ENCODE measurements at places on chromosomes 11 and 22. TPM values are rescaled to one million over a fixed set of nuclear protein-coding genes. Genes with fewer than 3 reads are reported as not detected.

- no peak for DNase-seq
Observed at GRCh38 chr22:36300396-36301212, 47.7 kb downstream of the APOL1 start.

GRCh38 chr11:18757811-18758210 is 31.8 kb upstream of the IGSF22 start:
- DNase-seq = no peak

- DNase-seq = no peak
Observed at GRCh38 chr11:111585371-111585770, 16.9 kb upstream of the SIK2 start.

DNA sequence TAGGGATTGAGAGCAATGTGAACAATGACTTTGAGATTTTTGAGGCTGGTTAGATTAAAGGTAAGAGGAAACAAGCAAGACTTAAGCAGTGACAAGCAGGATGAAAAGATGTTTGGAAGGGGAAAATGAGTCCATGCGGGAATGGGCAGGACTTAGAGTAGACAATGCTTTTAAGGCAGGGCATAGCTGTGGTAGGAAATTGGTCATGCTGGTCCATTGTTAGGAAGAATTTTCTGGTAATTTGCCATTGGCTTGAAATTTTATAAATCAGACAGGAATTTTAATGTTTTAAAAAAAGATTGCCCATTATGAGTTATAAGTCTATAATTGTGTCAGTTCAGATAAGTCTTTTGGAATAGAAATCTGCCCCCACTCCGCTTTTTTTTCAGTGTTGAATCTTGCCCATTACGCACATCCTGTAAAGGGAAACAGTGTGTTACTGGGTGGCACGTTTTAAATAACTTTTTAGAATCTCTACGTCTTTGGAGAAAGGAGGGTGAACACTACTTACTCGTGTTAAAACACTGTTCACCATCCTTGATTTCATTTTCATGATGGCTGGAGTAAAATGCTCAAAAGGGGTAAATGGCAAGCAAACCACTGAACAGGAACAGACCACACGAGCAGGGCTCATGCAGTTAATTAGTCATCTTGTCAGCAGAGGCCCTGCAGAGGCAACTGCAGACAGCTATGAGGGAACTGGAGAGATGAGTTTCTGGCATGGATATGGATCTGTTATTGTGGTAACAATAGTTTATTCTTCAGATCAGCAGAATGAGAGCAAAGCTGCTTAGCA is 25.0 kb downstream of the SWAP70 start:
- no peak for DNase-seq

OR8A1 gene
- not detected for total RNA-seq

P2RY6 gene
- total RNA-seq = not detected

OR52R1 gene
- total RNA-seq = not detected

GLYAT gene
- total RNA-seq = not detected

HIPK3 gene
- 57.3 TPM for total RNA-seq
